Stimulated activated CD4-positive, alpha-beta T cell treated with anti-CD3 and anti-CD28 coated beads, Interleukin-1b, Interleukin-23, amount 100 ng/mL, for 48 hours (primary cell): ENCODE measurements at places on chromosomes 12 and 14.
A peak's percentile ranks its signal among the peaks of the same experiment; 100 is the strongest.

DNA sequence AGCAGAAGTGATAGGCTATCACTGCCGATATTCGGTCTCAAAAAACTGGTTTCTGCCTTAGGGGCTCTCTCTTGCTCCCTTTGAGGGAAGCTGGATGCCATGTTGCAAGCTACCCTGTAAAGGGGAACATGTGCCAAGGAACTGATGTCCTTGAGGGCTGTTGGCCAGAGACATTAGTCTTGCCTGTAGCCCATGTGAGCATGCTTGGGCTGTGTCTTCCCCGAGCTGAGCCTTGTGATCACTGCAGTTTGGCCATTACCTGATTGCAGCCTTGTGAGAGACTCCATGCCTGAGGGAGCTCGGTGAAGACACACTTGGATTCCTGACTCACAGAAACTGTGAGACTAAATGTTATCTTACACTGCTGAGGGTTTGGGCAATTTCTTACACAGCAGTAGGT lies 18.8 kb downstream of the RTRAF start:
- no peak for DNase-seq

GRCh38 chr14:50395448-50395847 lies 1.2 kb downstream of the CDKL1 start:
- no peak for DNase-seq

- DNase-seq = no peak
Measured at GRCh38 chr14:49193332-49194065, 392.7 kb downstream of the RPS29 start.

GRCh38 chr12:100612606-100613005 lies 39.1 kb downstream of the GAS2L3 start:
- no peak for DNase-seq

DNA sequence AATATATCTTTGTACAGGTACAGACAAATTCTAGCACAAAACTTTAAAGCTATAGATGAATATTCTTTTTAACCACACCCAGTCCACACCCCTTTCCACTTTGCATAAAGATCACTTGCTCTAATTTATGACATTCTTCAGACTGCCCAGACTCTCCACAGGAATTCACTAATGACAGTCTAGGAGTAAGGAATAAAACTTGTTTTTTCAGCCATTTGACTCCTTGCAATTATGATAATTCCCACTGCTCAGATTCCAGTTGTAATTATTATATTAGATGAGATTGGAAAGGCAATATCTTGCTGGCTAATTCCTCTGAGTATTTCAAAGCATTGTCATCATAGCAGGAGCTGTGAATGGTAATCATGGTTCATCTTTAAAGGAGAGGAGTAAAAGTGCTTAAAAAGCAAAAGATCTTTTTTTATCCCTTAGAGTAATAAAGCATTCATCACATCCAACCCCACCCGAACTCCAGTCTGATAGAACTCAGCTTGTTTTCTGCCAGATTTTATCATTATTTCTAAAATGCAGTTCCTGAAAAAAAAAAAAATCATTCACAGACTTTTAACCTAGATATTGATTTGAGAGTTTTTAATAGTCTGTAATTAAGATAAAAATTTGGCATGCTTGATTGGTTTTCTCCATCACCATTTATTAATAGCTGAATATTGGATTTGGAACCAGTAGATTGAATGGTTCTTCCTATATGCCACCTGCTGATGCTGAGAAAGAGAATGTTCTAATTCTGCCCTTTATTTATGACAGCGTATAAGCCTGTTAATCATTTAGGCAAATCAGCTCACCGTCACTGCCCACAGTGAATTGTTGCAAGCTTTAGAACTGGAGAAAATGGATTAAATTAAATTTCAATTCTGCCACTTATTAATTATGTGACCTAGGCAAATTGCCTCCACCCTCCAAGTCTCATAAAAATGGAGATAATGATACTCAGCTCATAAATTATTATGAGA lies 93.9 kb upstream of the RASSF8 start:
- no peak for DNase-seq

DNA sequence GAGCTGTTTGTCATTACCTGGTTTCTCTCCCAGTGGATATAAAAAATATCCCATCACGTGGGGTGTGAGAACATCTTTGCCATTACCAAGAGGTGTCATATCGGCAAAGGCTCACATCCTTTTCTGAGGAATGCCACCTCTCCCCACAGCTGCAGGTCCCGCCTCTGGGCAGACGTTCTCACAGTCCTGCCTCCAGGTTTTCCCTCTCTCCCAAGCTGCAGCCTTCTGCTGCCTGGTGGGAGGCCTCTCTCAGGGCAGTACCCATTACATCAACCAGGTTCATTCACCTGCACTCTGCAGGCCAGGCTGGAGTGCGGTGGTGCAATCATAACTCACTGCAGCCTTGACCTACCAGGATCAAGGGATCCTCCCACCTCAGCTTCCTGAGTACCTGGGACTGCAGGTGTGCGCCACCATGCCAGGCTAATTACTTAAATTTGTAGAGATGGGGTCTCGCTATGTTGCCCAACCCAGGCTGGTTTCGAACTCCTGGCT lies 15.0 kb upstream of the TMEM119 start:
- no peak for DNase-seq

DNA sequence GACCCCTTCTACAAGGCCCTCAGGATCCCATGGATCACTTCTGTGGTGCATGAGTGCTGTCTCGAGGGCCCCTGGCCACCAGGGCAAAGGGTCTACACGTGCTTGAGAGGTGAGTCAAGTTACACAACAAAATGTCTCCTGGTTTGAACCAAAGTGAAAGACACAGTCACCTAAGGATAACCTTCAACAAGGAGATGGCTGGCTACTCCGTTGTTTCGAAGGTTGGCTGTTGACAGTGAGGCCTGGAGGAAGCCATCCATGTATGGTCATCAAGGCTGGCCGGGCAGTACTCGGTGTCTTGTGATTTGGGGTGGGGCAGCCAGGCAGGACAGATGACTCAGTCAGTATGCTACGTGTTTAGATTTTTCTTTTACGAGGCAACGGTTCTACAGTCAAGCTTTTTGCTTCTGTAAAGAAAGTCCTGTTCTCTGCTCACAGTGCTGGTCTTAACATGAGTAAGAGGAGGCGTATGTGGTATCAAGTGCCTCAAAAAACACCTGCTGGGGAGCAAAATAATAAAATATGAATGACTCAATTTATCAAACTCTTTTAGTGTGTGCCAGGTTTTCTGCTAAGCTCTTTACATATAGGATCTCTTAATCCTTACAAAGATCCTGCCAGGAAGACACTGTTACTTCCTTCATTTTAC lies 18.0 kb upstream of the NT5DC3 start:
- no peak for DNase-seq

DNA sequence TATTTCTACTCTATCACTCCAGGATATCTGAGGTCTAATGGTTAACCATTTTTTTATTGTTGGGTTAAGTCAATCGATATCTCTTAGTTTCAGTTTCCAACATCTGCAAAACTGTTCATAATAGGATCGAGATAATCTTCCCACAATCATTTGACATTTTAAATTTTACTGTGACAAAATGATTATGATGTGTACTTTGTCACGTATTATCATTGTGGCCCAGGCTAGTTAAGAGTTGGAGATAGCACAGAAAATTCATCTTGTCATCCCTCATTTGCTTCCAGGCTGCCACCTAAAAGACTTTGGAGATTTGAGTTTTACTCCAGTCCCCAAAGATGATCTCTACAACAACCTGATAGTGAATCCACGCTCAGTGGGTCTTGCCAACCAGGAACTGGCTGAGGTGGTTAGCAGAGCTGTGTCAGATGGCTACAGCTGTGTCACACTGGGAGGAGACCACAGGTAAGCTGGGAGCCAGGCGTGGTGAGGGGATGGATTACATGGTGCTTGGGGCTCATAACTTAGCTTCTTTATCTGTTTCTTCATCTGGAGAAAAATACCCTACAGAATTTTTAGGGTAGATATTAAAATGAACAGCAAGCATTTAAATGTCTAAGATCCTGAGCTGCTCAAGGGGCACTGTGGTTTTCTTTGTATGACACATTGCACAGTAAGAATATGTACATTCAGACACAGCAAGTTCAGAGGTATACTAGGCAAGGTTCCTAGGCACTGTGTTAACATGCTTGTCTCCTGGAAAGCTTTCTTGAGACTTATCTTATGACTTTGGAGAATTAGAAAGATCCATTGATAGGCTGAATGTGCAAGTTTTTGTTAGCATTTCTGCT lies 22.4 kb downstream of the ARG2 start:
- DNase-seq = peak; percentile 40

DNA sequence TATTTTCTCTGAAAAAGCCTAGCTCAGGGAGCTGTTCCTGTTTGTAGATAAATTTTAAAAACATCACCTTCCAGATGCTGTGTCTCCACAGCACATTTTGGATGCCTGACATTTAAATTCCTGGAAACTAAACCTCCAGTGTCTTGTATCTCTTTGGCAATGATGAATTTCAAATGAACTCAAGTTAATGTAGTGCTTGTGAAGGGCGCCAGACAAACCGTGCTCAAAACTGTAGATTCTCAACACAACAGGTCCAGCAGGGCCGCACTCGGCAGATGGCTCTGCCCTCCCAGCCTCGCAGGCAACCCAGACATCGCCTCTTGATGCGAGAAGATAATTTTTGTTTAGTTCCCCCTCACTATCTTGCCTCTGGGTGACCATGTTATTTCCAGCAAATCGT lies 432.9 kb downstream of the VRK1 start:
- DNase-seq = no peak

DNA sequence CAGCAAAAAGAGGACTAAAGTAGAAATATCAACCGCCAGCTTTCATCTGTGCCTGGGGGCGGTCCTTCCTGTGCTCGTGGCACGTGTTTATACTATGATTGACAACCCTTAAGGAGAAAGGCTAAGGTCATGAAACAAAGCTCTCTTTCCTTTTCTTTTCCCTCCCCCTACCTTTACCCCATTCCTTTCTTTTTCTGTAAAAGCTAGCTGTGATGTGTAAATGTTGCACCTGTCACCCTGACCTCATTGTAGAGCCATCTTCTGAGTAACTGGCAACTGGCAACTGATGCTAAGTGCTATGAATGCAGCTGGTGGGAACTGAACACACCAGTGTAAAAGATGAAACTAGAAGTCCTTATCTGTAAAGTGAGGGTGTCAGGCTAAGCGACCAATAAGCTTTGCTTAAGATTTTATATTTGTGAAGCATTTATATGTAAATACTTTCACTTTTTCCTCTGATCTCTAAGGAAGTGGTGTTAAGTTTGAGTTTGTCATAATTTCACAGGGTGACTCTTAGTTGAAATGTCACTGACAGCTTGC lies 102.8 kb upstream of the BCAT1 start:
- peak; percentile 58 for DNase-seq

- no peak for DNase-seq
Measured at GRCh38 chr12:127143020-127143419, 1124.0 kb upstream of the TMEM132C start.
